Stimulated activated CD4-positive, alpha-beta T cell treated with anti-CD3 and anti-CD28 coated beads, Interleukin-12 subunit alpha, Interleukin-12 subunit beta, amount 100 ng/mL, for 48 hours (primary cell): ENCODE measurements at places on chromosomes 3 and 15.

- DNase-seq = no peak
These were observed 314.6 kb upstream of the STT3B start for GRCh38 chr3:31218082-31218481.

DNA sequence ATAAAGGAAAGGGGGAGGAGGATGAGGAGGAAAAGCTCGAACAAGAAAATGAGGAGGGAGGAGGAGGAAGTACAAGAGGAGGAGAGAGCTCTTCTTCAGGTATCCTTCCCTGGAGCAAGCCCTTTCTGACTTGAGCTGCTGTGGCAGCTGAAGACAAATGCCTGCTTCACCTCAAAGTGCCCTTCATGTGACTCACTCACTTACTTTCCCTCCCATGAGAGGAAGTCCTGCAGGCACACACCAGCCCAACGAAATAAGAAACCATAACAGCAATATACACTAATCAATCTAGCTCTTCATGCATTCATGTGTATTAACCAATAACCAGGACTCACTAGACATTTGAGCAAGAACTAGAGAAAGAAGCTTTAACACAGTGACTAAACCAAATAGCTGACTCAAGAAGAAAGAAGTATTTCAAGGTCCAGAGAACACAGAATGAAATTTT lies 251.9 kb downstream of the IGSF11 start:
- no peak for DNase-seq

- DNase-seq = no peak
These were observed 698.4 kb upstream of the CCDC54 start for GRCh38 chr3:106678657-106679390.

DNA sequence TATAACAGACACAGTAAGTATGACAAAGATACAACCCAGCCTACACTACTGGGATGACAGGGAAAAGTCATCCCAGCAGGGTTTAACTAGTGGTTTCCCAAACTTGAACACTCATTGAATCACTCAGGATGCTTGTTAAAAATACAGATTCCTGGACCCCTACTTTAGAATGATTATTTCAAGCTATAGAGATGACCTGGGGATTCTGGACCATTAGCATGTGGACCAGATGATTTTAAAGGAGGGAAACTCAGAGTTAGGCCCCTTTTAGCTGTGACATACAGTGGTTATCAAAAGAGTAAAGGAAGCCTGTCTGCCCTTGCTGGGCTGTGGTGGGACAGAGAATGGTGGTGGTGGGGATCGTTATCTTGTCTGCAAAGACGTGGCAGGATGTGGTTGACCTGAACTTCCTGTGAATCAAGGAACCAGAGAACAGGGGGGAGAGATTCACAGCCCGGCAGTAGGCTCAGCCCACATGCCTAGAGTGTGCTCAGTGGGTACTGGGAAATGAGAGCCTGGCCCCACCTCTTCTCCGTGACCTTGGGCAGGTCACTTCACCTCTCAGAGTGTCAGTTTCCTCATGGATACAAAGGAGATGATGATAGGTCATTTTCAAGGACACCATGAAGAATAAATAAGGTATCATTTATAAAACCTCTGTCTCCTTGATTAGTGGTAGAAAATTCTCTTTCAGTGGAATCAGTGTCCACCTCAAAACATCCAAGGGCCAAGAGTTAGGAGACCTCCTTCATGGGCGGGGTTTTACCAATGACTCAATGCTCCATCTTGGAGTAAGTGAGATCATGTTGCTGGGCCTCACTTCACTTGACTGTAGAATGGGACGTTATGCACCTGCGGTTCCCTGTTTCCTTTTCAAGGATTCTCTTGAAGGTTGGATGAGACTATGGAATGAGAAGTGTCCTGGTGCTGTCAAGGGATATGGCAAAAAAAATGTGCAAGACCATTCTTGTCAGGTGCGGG lies 306.5 kb downstream of the RPLP1 start:
- DNase-seq = peak; percentile 77
